ENCODE measurements at places on chromosomes 7 and 10.

- DNase-seq, result no peak
Measured at GRCh38 chr10:47152861-47153349, 147.1 kb upstream of the GDF10 start.

DNA sequence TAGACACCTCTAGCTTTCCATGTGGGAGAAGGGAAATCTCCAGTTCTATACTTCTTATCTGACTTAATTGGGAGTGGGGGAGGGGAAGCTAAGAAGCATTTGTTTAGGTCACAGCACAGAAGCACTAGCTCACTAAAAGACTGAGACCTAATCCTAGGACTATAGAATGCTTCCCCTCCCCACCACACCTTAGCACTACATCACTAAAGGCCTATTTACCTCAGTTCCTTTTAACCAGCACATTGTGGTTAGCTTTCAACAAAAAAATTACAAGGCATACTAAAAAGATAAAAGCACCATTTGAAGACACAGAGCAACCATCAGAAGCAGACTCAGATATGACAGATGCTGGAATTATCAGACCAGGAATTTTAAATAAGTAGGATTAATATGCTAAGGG lies 53.8 kb upstream of the ADRA2A start:
- no peak for DNase-seq

DNA sequence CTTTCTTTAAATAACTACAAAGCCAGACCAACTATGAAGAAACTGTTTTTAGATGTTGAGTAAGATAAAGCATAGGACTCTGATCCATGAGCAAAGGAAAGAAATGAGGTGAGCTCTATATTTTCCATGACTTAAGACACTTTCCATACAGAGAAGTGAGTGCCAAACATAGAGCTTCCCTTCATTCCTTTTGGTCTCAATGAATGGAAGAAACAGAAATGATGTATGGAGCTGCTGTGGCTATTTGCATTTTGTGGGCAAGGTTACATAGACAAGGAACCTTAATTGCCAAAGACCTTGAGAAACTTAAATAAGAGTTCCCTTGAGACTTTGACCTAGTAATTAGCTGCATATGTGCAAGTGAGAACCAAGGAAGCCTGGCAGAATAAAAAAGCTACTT lies 1152.2 kb downstream of the XPNPEP1 start:
- DNase-seq, result no peak

DNA sequence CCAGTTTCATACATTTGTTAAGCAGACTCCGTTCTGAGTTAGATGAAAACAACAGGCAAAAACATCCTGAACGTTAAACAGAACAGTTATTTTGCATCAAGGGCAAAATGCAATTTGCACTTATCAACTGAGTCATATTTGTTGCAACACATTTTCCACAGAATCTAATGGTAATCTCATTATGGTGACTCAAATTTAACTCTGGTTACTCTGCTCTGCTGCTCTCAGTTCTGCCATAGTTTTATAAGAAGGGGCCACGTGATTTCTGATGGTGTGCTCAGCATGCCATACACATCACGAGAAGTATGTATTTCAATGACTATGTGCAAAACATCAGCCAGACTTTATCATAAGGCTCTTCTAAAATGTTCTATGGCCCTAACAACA lies 148.8 kb downstream of the CHCHD3 start:
- no peak for DNase-seq

DNA sequence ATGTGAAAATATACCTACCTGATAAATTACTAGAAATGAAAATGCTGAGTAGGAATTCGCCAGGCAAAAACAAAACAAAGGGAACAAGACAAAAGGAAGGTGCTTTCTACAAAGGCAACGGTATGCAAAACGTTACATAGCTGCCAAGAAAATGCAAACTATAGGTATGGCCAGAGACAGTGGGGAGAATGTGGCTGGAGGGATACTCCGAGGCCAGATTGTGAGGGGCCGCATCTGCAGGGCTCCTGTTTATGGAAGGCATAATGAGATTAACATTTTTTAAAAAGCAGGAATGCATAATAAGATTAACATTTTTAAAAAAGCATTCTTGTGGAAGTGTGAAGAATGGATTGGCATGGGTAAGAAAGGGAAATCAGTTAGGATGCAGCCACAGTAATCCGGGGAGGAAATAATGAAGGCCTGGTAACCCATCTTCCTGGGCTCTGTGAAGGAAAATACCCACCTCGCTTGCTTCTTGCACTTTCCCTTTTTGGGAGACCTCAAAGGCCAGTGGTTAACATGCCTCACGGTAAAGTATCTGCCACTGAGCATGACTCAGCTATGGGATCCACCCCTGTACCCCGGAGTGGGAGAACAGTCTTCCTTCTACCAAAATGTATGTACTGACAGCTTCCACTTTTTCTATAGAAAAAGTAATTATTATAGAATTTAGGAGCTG lies 145.8 kb upstream of the LRRN3 start:
- DNase-seq, result no peak

GRCh38 chr10:116237970-116238369 lies 35.0 kb downstream of the GFRA1 start:
- DNase-seq, result no peak

- no peak for DNase-seq
Measured at GRCh38 chr10:45809837-45810236, 37.5 kb downstream of the AGAP4 start.

- no peak for DNase-seq
Measured at GRCh38 chr7:7970531-7971307, 2.1 kb downstream of the GLCCI1 start.

DNA sequence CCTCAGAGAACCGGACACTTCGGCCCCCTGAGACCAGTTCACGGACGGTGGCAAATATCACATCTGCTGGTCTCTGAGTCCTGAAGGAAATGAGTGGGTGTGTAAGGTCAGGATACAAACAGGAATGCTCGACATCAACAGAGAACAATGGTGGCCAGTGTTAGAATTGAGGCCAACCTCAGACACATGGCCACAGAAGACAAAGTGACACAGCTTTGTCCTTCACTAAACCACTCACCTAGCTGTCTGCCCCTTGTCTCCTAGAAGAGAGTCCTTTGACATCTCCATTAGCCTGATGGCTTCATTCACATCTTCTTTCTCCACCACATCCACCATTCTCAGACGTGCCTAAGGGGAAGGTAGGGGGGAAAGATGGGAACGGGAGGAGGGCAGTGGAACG lies 4.3 kb downstream of the COPS6 start:
- no peak for DNase-seq

GRCh38 chr7:77759294-77759889 lies 38.8 kb downstream of the TMEM60 start:
- peak; percentile 49 for DNase-seq

DNA sequence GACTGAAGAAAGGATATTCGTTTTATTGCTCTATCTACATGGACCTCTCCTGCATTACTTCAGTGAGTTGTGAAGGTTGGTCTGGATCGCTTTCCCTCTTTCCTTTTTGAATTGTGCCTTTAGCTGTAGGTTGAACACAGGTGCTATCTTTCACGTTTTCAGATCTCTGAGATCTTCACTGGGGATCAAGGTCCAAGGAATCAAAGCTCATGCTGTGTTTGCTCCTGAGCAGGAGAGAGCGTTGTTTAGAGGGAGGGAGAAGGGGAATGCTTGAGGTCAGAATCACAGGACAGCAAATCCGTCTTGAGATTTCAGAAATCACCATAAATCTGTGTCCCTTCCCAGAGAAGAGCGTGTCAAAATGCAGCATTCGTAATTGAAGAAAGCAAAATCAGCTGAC lies 105.0 kb downstream of the INSYN2A start:
- no peak for DNase-seq

- no peak for DNase-seq
Measured at GRCh38 chr7:102215256-102215655, 71.4 kb upstream of the SH2B2 start.

- no peak for DNase-seq
Measured at GRCh38 chr7:128324368-128324680, 19.4 kb downstream of the RBM28 start.

DNA sequence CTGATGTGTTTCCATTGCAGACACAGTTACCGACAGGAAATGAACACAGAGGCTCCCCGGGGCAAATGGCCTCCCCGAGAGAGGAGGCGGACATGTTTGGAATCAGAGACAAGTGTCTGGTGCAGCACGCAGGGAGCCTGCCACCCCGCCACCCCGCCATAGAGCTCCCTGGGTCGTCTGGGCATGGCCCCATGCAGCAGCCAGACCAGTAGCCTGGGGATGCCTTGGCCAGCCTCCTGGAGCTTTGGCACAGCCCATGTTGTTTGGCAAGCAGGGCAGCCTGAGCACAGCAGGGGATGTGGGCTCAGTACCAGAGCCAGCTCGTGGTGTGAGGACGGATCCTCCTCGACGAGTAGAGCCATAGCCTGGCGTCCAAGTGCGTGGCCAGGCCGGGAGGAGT lies 80.8 kb downstream of the NKX6-2 start:
- peak; percentile 13 for DNase-seq

DNA sequence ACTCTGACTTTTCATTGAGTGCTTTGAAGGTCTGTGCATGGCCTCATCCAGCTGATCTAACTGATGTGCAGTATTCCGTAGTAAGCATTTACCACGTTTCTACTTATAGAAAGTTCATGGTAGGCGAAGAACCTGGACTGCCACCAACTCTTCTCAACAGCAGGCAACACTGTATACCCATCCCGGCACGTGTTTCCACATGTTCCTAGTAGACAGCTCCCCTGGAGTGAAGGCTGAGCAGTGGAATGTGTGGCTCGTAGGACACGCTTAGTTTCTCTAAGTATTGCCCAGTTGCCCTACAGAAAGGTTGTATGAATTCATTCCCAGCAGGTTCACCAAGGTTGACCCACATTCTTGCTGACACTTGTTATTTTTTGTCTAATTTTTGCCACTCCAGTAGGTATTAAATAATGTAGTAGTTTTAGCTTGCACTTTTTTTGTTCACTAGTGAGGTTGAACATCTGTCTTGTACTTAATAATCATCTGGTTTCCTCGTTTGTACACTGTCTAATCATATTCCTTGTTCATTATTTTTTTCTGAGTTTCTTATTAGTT lies 15.2 kb downstream of the PROSER2 start:
- no peak for DNase-seq

DNA sequence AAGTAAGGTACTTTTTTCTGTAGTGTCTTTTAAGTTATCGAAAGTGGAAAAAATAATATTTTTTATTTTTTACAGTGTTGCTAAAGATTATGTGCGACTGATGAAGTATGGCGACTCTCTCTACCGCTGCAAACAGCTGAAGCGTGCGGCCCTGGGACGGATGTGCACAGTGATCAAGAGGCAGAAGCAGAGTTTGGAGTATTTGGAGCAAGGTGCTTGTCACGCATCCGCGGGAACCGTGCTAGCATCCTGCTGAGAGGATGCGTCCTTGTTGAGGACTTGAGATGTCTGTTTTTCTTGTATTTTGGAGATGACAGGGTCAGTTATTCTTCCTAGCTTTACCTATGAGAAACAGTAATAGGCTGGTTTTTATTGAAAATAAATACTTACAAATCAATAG lies 7.8 kb downstream of the GTPBP4 start:
- DNase-seq, result no peak
